ENCODE measurements at places on chromosomes 1 and 21.

- DNase-seq: no peak
Observed at GRCh38 chr1:211198111-211198510, 61.1 kb upstream of the RCOR3 start.

DNA sequence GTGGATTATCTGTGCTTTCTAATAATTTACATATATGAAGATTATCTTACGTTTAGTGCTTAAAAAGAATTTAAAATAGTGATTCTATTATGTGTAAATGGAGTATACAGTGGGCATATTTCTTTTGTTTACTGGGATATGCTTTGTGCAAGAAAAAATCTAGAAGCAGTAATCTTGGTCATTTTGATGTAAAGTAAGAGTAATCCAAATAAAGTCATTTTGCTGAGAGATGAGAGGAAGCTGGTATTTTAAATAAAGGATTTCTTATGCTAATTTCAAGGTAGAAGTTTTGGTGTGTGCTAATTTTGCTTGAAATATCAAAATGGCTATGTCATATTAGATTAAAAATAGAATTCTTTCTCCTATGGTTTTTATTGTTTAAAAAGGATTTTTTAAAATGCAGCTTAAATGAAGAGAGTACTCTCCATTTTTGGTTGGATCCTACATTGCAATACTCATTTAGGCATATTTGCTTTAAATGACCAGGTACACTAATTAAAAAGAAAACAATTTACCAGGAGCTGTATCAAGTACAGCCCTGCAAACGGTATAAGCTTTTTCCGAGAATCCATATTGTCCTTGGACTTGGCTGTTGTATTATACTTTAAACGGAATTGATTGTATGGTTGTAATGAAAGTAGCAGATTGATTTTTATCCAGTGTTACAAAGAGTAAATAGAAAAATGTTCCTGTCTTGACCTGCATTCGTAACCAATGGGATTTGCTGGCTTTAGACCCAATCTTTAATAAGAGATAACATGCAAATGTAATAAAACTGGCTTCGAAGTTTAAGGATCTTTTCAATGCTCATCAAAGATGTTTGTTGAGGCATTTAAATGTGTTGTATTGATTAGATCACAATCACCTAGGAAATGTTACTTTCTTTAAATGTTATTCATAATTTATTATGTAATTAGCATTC, 574.7 kb downstream of the USP25 start:
- no peak for DNase-seq

DNA sequence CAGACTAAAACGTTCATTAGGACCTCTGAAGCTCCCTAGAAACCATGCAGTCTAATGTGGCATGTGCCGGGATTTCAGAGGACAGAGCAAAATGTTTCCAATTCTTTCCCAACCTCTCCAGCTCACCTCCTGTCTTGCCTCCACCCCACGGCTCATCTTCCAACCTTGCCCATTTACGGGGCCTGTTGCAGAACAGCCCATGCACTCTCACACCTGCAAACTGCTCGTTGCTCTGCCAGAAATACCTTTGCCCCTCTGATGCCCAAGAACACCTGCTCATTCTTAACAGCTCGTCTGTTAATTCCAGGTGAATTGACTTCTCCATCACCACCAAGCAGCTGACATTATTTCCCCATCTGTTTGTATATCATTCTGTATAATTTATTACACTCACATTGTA, 53.9 kb upstream of the LBR start:
- no peak for DNase-seq

- DNase-seq: no peak
Observed at GRCh38 chr1:243548516-243548915, 292.7 kb downstream of the SDCCAG8 start.

- DNase-seq: no peak
Observed at GRCh38 chr1:247146671-247147070, 25.1 kb downstream of the ZNF124 start.

GRCh38 chr21:39065917-39066316, 117.3 kb downstream of the PSMG1 start:
- no peak for DNase-seq
